ENCODE measurements at places on chromosomes 7 and 10.

- peak; percentile 16 for DNase-seq
These were observed 355.9 kb downstream of the SFMBT2 start for GRCh38 chr10:7054915-7055314.

GRCh38 chr7:27714831-27715444, 25.0 kb upstream of the TAX1BP1 start:
- no peak for DNase-seq

DNA sequence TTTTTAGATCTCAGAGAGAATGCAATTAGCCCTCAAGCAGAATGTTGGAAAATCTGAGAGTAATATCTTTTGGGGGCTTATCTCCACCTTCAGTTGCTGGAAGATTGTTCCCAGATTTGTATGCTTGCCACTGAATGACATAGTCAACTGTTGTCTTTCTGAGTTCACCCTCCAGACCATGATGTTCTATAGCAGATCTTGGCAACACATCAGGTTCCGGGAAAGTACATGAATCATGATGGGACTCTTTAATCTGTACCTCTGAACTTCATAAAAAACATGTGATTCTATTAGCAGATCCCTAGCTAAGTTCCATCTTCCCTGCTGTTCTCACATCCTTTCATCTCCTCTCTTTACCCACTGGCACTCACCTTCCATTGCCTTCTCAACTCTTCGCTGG, 68.9 kb downstream of the PLCE1 start:
- no peak for DNase-seq

DNA sequence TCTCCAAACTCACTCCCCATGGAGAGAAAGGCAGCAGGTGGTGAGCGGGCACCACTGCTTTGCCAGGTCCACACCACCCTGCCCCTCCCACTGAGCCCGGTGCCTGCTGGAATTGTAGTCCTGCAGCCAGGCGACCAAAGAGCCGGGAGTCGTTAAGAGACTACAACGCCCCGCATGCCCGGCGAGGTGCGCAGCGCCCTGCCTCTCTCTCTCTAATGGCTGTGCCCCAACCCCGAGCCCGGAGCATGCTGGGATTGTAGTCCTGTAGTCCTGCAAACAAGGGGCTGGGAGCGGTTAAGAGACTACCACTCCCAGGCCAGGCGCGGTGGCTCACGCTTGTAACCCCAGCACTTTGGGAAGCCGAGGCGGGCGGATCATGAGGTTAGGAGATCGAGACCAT, 8.1 kb upstream of the ZNF727 start:
- DNase-seq = no peak

GRCh38 chr7:142418326-142418725, 160.5 kb upstream of the PRSS58 start:
- DNase-seq = no peak

DNA sequence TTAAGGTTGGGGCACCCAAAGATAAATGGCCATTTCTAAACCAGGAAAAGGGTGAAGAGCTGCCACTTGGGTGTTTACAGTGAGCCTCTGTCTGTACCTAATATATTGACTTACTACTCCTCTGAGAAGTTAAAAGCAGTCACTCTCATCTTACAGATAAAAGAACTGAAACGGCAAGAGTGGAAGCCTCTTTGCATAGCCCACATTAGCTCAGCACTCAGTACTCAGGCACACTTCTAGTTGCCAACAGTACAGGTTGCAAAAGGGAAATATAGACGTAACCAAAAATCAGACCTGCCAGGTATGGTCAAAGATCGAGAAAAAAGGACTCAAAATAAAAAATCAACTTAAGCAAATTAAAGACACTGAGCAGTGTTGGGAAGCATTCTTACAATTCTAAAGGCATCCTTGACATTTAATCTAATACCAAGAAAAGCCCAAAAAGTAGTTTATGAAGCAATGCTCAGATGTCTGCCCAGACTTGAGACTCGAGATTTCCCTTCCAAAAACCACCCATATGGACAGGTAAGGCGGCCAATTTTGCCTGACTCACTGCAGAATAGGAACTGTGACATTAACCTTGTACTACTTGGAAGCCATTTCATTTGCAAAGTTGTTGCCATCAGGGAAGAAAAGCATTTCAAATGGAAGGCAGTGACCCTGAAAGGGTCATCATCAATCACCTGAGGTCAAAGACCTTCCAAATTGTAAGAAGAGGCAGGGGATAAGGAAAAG, 139.3 kb downstream of the SLC25A13 start:
- DNase-seq = no peak

GRCh38 chr7:124124201-124124600, 91.3 kb upstream of the TMEM229A start:
- DNase-seq = no peak

DNA sequence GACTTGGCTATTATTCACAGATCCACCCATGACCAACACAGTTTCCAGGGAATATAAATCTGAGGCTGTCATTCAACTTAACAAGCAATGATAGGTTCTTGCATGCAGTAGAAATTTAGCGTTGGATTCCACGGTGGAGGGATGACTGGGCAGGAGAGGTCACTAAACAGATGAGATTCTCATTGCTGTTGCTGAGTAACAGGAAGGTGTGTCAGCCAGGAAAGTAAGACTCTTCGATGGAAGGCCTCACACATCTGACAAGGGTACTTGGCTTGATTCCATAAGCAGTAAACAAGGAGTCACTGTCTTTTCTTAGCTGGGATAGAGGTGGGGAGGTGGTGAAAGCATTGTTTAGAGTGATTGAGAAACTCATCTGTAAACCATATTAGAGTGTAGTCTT, 1152.0 kb downstream of the SORCS3 start:
- DNase-seq = no peak

GRCh38 chr10:126250527-126251310, 137.6 kb downstream of the ADAM12 start:
- DNase-seq = no peak

DNA sequence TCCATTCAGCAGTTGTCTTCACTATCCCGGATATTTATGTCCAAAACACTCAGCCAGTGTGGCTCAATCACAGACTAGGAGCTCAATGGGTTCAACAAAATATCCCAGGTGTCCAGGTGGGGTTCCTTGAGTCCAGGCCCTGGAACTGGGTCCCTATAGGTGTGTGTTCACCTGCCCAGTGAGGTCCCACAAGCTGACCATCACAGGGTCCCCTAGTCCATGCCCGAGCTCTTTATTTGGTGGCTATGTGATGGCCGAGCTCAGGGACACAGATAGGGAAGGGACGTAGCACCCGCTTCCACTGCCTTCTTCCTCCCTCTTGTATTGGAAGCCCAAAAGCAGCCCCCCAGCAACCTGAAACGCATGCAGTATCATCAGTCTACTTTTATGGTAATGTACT, 78.9 kb upstream of the DDC start:
- DNase-seq = no peak

DNA sequence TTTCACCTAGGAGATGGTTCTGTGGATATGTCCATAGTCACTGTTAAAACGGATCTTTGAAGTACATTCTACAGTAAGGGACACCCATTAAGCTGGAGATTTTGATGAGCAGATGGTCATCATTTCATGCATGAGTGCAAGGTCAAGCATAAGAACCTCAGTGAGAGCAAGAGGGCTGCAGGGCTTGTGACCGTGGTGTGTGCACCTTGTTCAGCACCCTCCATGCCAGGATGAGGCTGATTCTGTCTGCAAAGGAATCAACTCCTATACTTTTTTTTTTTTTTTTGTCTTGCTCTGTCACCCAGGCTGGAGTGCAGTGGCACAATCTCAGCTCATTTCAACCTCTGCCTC, 17.6 kb downstream of the PDSS1 start:
- DNase-seq = no peak

DNA sequence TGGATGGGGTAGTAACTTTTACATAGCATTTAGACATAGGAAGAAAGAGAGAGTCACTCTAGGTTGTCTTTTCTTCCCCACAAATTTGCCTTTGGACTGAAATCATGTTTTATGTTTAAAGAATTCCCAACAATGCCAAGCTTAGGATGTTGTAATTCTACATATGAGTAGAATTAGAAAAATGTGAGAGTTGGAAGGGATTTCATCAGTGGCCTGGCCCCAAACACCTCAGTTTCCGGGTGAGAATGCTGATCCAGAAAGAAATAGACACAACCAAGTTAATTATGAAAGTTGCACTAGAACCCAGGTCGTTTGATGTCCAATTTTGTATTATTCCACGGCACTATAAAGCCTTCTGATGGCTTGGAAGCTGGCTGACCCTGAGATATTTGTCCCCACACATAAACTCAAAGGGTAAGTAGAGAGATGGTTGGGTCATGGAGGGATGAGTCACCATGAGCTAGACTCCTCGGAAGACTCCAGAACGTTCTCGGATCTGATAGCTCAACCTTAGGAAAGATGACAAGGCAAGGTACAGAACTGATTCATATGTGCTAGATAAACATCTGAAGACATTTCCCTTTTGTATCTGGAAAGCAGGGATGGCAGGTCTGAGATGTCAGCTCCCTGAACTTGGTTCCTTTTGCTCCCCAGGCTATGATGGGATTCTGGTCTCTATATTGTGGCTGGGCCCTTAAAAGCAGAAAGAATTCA, 48.8 kb upstream of the SLC35B4 start:
- DNase-seq = no peak

- no peak for DNase-seq
These were observed 402.3 kb upstream of the PCDH15 start for GRCh38 chr10:55203319-55203718.

DNA sequence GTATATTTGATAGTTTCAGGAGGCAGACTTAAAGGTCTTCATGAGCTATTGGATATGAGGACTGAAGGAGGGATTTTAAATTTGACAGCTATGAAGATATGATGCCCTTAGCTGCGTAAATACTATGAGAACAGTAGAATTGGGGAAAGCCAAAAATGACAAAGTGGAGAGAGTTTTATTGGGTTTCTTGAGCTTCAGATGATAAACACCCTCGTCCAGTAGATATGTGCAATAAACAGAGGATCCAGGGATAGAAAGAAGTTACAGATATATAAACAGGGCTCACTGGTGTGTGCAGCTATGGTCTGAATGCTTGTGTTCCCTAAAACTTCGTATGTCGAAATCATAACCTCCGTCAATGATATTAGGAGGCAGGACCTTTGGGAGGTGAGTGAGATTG, 131.3 kb downstream of the INHBA start:
- DNase-seq = no peak

DNA sequence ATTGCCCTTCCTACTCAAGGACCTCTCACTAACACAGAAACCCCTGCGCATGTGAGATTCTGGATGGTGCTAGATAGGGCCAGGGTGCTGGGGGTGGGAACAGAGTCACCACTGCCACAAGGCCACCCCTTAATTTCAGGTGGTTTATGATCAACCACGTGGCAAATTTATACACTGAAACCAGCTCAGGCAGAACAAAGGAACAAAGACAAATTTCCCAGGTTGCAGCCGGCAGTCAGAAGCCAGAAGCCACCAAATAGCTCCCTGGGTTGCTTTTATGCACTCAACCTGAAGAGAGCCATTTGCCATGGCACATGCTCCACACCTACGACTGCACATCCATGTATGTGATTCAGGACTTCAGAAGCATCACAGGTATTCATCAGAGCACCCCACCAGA, 2.5 kb downstream of the VOPP1 start:
- no peak for DNase-seq

- no peak for DNase-seq
These were observed 1262.0 kb downstream of the TYW1 start for GRCh38 chr7:68258609-68259008.

GRCh38 chr7:85239109-85239508, 52.3 kb upstream of the SEMA3D start:
- no peak for DNase-seq

DNA sequence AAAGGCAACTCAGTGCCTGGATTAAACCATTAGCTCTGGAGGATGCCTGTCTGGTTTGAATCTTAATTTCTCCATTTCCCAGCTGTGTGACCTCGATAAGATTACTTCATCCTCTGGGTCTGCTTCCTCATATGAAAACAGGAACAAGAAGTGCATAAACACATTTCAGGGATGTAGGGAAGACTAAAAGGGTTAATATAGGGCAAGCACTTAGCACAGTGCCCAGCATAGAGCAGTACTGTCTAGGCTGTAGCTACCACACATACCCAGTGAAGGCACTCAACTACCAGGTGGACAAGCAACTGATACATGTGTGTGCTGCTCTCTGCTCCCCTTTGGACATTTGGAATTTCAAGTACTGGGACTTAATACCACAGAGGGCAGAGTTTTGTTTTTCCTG, 85.4 kb downstream of the KCNMA1 start:
- DNase-seq = no peak

GRCh38 chr10:118511711-118512110, 83.7 kb downstream of the PRLHR start:
- no peak for DNase-seq

- DNase-seq = no peak
These were observed 84.2 kb downstream of the C10orf105 start for GRCh38 chr10:71635251-71635866.

DNA sequence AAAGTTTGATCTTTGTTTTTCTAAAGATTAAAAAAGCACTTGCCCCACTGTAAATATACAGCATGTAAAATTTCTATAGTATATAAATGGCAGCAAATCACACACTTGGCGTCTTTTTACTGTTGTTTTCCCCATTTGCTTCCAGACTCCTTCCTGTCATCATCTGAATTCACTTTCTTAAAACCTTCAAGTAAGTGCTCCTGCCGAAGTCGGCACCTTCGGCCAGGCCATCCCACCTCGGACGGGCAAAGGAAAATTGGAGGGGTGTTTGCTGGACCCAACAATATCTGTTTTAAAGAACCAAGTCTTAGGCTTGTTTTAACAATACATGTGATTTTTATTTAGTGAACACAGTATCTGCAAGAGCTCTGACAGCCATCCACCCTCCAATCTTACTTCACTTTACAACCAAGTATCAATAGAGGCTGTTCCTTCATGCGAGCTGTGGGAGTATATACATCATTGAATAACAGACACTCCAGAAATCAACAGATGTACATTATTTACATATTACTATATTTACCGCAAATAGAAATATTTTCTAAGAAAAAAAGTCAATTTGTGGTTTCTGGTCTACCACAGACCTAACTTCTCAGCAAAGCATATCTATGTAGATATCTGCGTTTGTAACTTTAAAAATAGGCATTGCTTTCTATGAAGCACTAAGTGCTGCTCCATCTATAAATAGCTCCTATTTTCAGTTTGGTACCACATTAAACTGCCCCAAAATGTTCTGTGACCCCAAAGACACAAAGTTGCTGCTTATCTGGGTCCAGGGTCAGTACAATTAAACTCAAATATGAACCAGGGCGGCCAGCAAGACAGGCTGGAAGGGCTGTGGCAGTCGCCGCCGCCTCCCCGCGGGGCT, 110.7 kb downstream of the CYTH3 start:
- no peak for DNase-seq

DNA sequence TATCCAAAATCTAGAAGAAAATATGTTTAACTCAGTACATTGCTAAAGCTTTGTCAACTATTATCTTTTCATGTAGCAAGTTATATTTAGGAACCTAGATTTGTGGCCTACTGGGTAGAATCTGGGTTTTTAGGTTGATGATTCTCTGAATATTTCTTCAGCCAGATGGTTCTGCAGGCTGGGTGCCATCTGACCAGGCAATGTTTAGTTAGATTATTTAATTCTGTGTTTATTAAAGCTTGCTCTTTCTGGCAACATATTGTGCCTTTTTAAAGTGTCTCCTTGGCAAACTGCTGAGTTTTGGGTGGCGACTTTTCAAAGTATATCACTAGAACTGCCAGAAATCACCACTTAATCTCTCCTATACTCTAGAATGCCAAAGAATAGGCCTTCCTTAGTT, 114.1 kb downstream of the LHFPL3 start:
- DNase-seq = no peak

GRCh38 chr10:123139521-123140163, 3.9 kb downstream of the HMX3 start:
- DNase-seq = no peak
